ENCODE measurements at places on chromosomes 2 and 18.
A peak's percentile ranks its signal among the peaks of the same experiment; 100 is the strongest.

- DNase-seq: no peak
These were observed 1919.8 kb downstream of the SUCLG1 start for GRCh38 chr2:82539280-82539621.

GRCh38 chr2:208366215-208367127, 40.1 kb upstream of the PTH2R start:
- DNase-seq: no peak

GRCh38 chr18:24027156-24027827, 12.7 kb downstream of the TTC39C start:
- no peak for DNase-seq

- DNase-seq: no peak
These were observed 15.5 kb upstream of the DAPL1 start for GRCh38 chr2:158779621-158780020.

DNA sequence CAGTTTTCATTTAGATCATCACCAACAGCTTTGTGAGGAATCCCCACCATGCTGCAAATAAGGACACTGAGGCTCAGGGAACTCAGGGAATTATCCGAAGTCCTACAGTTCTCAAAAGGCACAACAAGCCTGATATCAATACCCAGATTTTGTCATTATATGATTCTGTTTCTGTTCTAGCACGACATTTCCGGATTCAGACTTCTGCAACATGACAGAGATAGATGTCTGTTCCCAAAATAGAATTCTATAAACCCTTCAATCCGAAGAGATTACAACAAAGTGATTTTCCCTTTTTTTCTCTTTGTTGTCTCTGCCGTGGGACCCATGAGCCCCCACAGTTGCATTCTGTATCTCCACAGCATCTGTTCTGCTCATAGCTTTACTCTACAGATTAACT, 72.0 kb downstream of the DOCK10 start:
- DNase-seq: no peak

- no peak for DNase-seq
These were observed 22.2 kb downstream of the TANC1 start for GRCh38 chr2:158990397-158991214.

GRCh38 chr18:48455555-48456478, 46.6 kb upstream of the ZBTB7C start:
- no peak for DNase-seq

GRCh38 chr18:31426871-31427406, 20.6 kb upstream of the DSG3 start:
- no peak for DNase-seq

GRCh38 chr2:9217838-9218770, 11.5 kb downstream of the ASAP2 start:
- no peak for DNase-seq

DNA sequence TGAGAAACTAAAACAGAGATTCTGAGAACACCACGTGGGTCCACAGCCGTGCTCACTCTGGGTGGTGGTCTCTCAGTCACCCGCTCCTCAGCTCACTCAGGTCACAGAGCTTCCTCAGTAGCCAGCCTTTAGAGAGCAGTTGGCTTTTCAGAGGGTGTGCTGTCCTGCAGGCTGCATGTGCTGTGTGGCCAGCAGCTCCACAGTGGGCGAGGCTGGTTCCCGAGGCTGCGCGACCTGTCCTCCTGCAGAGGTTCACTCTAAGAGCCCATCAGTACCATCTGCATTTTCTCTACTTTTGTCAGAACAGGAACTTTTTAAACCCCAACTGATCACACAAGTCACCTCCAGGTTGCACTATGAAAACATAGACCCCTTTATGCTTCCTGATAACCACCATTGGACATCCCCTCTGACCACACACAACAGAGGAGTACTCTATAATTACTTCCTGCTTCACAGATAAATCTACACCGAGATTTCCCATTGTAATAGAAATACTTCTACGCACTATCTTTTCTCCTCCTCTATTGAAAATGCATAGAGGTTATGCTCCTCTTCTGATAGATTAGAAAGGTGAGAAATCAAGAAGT, 93.1 kb downstream of the GYPC start:
- DNase-seq: no peak

DNA sequence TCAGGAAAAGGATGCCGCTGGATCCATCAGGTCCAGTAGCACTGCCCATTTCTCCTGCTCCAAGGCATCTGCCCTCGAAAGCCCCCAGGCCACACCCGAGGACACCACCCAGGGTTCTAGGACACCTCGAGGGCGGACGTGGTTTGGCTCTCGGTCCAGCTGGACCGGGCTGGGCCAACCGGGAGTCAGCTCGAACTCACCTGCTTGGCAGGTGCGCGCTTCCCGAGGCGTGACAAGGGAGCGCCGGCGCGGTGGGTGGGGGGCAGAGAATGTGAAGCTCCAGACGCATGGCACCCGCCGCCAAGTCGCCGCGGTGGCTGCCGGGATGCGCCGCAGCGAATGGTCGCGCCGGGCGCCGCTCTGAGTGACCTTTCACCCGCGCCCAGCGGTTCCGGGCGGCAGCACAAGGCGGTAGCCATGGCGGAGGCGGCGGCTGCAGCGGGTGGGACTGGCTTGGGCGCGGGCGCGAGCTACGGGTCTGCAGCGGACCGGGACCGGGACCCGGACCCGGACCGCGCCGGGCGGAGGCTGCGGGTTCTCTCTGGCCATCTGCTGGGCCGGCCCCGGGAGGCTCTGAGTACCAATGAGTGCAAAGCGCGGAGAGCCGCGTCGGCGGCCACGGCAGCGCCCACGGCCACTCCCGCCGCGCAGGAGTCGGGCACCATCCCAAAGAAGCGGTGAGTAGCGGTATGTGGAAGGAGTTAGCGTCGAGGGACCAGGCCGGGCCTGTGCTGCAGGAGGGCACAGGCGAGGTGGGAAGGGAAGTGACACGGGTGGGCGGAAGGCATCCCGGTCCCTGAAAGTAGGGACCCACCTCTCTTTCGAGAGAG, at the start of gene AGPS:
AGPS (plus strand) TSS at position 401 of the 830 bp plus-strand sequence; CDS start at position 418, 17 bp downstream.
- no peak for DNase-seq

DNA sequence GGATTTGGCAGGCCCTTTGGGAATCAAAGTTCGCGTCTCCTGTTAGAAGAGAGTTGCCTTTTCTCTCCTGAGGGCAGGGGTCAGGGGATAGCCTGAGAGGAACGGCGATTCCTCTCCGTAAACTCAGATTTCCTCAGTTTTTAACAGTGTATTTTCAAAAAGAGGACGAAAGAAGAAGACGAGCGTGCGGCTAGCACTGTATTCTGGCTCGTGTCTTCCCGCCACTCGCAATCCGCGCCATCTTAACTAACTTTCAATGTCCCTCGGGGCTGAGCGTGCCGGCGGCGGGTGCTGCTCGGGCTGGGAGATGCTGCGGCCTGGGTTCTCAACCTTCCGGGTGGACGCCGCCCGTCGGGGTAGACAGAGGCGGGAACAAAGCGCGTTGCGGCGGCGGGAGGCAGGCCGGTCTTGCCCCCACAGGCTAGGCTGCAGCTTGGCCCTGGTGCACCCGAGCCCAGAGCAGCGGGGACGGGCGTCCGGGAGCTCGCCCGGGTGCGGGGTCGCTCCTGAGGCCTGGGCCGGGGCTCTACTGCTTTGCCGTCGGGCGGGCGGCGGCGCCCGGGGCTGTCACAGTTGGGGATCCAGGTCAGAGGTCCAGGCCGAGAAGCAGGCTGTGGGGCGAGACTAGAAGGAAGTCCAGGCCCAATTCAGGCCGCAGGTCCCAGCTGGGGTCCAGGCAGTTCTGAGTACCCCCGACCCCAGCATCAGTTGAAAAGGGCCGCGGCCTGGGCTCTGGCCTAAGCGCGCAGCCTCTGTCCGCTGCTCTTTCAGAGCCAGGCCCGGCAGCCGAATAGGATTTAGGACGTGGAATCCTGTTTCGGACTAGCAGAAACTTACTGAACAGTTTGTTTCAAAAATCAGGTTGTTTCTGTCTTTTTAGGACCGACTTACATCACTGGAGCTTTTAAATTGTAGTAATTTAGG, 11.8 kb downstream of the TBR1 start:
- no peak for DNase-seq

GRCh38 chr2:16615687-16616615, 49.7 kb downstream of the CYRIA start:
- no peak for DNase-seq

GRCh38 chr2:109422758-109423500, 190.8 kb downstream of the SEPTIN10 start:
- DNase-seq: no peak

GRCh38 chr2:238231251-238231793, 8.5 kb downstream of the HES6 start:
- DNase-seq: no peak

GRCh38 chr2:119735565-119735964, 24.2 kb upstream of the PTPN4 start:
- DNase-seq: no peak

GRCh38 chr2:9211496-9211895, 4.9 kb downstream of the ASAP2 start:
- DNase-seq: no peak

- DNase-seq: no peak
These were observed 143.0 kb downstream of the TSN start for GRCh38 chr2:121898483-121898882.

DNA sequence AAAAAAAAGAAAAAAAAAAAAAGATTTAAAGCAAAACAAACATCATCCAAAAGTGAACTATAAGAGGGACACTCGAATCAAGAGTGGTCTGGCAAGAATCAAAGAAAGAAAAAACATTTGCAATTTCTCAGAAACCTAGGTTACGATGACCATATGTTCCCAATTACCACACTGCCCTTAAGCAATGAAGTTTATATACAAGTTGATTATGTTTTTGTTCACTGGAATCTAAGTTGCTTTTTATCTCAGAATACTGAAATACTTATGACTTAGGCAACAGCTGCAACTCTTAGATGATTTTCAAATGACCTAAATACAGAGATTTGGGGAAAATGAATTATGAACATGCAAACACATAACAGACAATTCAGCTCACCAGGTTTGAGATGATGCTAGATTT, 597.1 kb upstream of the CHAC2 start:
- DNase-seq: no peak

DNA sequence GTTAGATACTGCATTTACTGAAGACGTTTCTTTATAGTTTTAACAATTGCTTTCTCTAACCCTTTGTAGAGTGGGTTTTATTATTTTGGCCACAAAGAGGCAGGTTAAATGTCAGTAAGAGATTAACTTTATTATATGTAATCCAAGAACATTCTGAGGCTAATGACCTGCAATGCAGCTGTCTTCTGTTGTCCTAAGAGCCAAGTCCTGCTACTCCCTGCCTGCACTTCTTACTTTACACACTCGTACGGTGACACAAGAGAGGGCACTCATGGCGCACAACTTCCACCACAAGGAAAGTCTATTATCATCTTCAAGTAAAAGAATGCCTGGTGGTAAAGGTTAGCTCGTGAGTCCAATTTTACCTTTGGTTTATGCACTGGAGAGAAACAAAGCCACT, 471.0 kb upstream of the HNMT start:
- DNase-seq: peak; percentile 36

DNA sequence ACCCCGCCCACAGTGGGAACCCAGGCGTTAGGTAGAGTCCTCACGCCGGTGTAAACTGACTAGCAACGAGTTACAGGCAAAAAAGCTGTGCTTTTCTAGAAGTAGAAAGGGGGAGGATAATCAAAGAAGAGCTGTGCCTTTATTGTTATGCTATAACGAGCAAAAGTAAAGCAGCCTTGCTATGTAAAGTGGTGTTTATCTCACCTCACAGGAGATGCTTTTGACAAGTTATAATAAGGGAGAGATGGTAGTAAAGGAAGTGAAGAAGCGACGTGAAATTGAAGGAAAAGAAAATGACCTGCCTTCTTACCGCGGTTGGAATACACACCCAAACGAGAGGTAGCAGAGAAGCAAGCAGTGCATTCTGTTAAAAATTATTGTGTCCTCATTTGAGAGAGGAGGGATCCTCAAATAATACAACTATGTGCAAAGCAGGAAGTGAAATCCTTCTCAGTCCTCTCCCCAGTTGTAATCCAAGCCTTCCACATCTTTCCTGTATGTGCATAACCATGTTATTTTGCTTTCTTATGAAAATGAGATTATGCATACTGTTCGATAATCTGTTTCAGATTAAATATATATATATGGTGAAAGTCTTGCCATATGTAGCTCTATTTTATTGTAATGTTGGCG, 962 bp downstream of the TANK start:
- DNase-seq: no peak

DNA sequence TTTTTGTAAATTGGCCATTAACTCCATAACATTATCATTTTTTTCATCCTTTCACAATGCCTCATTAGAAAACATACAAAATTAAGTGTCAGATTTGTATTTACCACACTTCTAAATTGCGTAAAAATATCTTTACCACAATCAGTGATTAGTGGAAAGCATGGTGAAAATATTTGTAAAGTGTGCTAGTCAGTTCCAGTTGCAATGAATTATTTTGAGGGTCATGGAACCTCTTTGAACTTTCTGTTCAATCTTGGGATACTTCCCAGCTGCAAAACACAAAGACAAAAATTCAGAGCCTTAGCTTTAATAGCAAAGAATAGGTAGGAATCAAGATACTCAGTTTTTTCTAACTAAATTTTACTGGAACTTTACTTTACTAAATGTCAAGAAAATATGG, 4.0 kb upstream of the COL3A1 start:
- no peak for DNase-seq

- DNase-seq: no peak
These were observed 57.6 kb downstream of the PIEZO2 start for GRCh38 chr18:11091746-11092145.

DNA sequence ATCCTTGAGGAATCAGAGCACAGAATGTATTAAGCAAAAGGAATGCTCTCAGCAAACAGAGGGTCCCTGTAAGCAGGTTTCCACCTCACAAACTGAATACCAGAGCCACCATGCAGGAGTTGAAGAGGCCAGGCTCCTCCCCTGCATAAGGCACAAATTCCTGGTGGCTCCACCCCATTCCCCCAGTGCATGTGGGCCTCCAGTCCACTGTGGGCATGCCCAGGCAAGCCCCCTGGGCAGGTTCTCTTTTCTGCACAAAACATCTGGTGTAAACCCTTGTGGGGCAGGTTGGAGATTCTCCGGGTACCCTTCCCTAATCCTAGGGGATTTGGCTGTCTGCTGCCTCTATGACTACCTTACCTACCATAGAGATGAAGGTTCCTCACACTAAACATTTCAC, 166.5 kb downstream of the PTPRM start:
- DNase-seq: no peak

DNA sequence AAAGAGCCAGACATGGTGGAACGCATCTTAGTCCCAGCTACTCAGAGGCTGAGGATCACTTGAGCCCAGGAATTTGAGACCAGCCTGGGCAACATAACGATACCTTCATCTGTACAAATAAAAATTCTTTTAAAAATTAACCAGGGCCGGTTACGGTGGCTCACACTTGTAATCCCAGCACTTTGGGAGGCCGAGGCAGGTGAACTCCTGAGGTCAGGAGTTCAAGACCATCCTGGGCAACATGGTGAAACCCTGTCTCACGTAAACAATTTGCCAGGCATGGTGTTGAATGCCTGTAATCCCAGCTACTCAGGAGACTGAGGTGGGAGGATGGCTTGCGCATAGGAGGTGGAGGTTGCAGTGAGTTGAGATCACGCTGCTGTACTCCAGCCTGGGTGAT, 25.8 kb upstream of the KCNG3 start:
- no peak for DNase-seq

DNA sequence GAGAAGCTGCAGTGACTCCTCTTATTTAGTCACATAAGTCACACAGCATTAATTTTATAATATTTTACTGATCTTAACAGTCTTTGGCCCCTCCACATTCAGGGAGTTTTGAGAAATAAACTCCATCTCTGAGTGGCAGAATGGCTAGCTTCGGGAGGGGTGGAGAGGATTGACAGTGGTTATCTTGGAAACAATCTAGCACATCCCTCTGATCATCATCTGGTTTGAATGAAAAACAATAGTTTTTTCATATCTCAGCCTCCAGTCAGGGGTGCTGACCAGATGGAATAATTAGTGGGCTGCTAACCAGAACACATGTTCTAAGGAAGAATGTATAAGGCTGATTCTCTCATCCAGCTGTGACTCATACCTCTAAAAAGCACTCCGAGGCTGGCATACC, 477.5 kb downstream of the DPP10 start:
- no peak for DNase-seq
